ENCODE measurements at places on chromosomes 1 and 21.

GRCh38 chr1:199691540-199691939 lies 336.0 kb upstream of the NR5A2 start:
- no peak for DNase-seq

DNA sequence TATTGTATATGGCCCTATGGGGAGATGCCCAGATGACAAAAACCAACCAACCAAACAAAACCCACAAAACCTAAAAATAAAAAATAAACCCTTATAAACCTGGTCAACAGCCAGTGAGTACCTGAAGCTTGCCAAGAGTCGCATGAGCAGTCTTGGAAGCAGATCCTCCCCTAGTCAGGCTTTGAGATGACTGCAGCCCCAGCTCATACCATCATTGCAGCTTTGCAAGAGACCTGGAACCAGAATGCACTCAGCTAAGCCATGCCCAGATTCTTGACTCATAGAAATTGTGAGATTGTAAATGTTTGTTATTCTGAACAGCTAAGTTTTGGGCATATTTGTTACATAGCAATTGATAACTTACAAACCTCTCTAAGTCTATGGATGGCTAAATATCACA lies 326.8 kb downstream of the HLX start:
- no peak for DNase-seq

- no peak for DNase-seq
These were observed 3.4 kb upstream of the UMODL1 start for GRCh38 chr21:42067531-42068255.

DNA sequence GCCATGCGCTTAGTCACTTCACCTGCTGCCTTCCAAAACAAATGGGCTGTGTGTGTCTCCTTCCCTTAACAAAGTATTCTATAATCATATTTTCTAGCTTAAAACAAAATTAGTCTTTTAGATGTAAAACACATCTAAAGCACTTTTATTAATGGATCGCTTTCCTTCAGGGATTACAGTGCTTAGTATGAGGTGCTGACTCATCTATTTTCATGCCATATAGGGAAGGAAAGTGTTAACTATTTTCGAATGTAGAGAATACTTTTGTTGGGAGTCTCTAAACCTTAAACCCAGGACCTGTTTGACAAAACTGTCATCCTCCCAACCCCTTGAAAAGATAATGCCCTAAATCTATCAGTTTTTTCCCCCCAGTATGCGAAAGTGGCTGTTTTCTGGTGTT lies 90.2 kb downstream of the PBX1 start:
- no peak for DNase-seq

DNA sequence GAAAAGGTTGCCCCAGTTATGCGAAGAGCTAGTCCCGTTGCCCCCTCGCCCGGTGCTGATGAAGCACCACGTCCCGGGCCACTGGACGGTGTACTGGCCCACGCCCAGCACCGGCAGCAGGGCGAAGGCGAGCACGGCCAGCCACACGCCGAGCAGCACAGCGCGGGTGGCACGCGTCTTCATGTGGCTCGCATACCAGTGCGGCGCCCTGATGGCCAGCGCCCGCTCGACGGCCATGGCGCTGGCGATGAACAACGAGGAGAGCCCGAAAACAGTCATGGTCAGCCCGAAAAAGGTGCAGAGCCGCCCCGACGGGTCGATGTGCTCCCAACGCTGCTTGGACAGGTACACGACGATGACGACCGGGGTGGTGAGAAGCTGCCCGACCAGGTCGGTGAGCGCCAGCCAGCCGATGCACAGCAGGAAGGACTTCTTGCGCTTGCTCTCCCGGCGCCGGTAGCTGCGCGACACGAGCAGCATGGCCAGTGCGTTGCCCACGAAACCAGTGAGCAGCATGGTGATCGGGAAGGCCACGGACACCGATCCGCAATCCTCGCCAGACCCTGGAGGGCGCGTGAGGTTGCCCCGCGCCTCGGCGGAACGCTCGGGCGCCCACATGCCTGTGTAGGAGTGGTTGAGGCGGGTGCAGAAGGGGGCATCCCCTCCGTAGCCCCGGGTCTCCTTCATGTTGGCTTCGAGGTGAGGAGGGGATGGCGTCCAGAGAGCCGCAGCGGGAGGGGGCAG lies 553 bp downstream of the PTGER3 start:
- peak; percentile 18 for DNase-seq

DNA sequence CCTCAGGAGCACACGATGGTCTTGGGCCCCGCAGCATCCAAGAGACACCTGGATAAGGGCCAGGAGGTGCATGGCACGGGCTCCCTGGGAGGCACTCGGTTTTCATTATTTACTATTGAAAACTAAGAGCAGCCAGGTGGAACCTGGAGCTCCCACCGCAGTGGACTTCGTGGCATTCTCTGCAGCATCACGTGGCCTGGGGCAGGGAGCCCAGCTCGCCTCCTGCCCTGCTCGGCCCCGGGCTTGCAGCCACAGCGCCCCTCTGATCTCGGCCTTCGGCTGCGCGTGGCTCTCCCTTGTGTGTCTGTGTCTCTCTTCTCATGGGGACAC lies 121.6 kb downstream of the SIK1 start:
- no peak for DNase-seq

- no peak for DNase-seq
These were observed 18.8 kb downstream of the NHLH2 start for GRCh38 chr1:115822117-115822516.

- DNase-seq: peak; percentile 35
These were observed 12.6 kb upstream of the SAMD11 start for GRCh38 chr1:910881-911721.

DNA sequence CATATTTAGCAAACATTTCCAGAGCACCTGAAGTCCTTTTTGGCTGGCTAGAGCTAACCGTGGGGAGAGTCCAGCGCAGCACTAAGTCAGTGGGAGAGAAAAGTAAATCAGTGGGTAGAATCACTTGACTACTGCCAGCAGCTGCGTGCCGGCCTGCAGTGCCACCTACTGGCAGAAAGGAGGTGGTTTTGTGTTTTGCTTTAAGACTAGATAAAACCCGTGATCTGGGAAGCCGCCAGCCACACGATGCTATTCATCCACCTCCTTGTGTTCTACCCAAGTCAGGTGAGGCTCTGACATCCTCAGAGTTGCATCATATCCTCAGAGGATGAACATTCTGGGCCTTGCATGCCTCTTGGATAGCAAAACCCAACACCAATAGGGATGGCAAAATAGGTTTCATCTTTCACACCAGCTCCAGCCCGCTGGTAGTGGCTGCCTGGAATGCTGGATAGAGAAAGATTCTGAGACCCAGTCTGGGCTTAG lies 14.1 kb upstream of the HEYL start:
- DNase-seq: peak; percentile 87

GRCh38 chr1:65309304-65310077 lies at the start of gene DNAJC6:
DNAJC6 (plus strand) TSS chr1:65309543; CDS start chr1:65309746, 203 bp downstream.
- peak; percentile 81 for DNase-seq

DNA sequence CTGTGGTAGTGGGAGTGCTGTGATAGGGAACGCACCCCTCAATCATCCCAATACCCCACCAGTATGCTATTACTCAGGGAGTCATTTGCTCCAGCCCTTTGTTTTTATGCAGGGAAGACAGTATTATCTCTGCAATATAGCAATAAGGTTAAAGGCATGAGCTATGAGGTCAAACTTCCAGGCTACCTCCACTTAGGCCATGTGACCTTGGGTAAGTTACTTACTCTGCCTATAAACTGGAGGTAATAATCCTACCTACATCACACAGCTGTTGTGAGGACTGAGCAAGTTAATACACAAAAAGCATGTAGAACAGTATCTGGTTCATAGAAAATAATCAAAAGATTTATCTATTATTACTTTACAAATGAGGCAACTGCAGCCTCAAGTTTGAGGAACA lies 30.1 kb downstream of the MEF2D start:
- DNase-seq: no peak

- no peak for DNase-seq
These were observed 169.6 kb downstream of the TGFB2 start for GRCh38 chr1:218514689-218515088.

GRCh38 chr1:15707239-15707925 lies 23.3 kb downstream of the PLEKHM2 start:
- DNase-seq: no peak

GRCh38 chr1:113429461-113430153 lies 39.3 kb downstream of the MAGI3 start:
- no peak for DNase-seq
